ENCODE measurements at places on chromosomes 4 and X. TPM values are rescaled to one million over a fixed set of nuclear protein-coding genes. Genes with fewer than 3 reads are reported as not detected.

The SOWAHD gene
- 2.2 TPM for total RNA-seq

The GAGE12H gene
- not detected for total RNA-seq

The NXT2 gene
- total RNA-seq, result 15.1 TPM

The IRAK1 gene
- 131 TPM for total RNA-seq

The EDA gene
- total RNA-seq, result 2.5 TPM

The CRMP1 gene
- total RNA-seq, result 0.54 TPM

The ARMCX5 gene
- 6.8 TPM for total RNA-seq

The ANKRD17 gene
- 65.0 TPM for total RNA-seq

The PRRG3 gene
- total RNA-seq, result not detected

The SOWAHB gene
- total RNA-seq, result not detected
